ENCODE measurements at places on chromosomes 6 and 20.
A peak's percentile ranks its signal among the peaks of the same experiment; 100 is the strongest.

DNA sequence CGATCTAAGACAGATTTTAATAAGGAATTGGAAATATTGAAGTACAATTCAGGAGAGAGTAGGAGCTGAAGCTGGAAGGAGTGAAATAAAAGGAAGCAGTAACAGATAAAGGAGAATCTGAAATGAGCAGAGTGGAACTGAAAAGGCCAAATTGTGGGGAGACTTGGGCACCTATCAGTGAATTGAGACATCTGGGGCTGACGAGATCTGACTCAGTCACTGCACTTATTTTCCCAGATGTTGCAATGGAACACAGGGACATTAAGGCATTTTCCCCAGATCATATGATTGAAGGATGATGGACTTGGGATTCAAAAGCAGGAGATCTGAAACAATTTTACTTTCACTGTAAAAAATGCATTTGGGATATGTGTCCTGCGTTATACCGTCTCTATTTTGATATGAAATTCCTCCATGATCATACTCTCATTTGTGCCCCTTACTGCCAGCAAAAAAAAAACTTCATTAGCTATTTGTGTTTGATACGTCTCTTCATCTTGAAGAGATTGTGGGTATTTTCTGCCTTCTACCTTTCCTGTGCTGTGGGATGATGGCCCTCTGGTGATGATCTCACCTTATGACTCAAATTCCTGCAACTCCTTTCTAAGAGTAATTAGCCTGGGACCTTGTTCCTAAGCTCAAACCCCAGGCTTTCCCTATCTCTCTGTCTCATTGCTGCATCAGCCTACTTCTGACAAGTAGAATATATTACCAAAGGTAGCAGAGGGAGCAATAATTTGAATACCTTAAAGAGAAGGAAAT lies 278.5 kb upstream of the MAN1A1 start:
- DNase-seq, result no peak

DNA sequence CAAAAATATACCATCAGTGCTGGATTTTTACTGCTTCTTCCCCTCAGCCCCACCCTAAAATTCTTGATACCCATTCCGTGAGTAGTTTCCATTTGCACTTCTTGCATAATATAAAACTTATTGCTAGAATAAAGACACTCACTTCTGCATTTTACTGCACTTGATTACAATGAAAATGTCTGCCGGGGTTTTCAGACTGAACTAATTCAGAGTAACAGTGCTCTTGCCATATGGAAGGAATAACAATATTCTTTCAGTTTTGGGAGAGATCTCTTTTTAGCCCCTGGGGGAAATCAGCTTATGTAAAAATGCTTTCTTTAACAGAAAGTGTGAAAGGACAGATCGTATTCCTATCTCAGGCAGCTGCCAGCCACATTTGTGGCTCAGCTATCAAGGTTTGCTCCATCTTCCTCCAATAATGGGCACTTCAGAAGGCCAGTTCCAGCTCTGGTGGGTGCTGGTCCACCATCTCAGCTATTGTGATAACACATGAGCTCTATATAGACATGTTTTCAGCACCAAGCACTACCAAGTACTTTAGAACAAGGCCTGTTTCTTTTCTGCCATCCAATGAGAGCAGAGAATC lies 8.9 kb downstream of the SMLR1 start:
- DNase-seq, result no peak

DNA sequence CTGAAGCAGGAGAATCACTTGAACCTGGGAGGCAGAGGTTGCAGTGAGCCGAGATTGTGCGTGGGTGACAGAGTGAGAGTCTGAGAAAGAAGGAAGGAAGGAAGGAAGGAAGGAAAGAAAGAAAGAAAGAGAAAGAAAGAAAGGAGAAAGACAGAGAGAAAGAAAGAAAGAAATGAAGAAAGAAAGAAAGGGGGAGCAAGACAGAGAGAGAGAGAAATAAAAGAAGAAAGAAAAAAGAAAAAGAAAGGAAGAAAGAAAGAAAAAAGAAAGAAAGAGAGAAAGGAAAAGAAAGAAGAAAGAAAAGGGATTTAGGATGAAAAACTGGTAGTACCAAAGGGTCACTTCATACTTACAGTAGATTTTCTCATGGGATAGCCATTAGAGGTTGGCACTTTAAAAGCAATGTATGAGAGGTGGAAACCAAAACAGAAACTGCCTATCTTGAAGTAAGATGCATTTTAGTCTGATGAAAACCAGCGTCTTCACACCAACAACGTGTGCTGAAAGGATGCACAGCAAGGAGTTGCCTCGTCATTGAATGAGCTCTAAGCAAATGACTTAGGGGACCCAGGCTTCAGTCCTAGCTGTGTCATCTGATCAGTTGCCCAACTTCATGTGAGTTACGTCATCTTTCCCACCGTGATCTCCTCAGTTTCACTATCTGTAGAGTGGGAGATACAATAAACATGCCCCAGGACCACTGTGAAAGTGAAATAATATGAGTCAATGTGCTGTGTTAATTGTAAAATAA lies 133.9 kb upstream of the NEDD9 start:
- DNase-seq, result no peak

DNA sequence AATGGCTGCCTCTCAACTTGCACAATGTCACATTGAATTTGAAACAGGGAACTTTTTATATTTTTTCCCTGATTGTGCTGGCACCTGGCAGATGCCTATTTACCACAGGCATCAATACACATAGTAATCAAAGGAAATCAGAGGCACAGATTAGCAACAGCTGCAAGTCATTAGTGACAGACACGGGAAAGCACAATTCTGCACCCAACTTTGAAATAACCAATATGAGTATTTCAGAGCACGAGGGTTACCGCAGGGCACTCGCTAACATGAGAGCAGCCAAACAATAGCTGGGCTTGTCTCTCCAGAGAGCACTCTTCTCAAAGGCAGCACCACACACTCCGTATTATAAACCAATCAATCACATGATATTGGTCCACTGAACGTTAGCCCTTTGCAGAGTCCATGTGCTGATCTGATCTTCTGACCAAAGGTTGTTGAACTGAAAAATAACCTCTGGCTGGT lies 149.5 kb downstream of the RNF144B start:
- no peak for DNase-seq

GRCh38 chr6:140554421-140554820 lies 1180.0 kb upstream of the CITED2 start:
- DNase-seq, result no peak

- no peak for DNase-seq
These were observed 7.7 kb downstream of the RALY start for GRCh38 chr20:34001378-34001777.

GRCh38 chr20:1509237-1509636 lies 18.0 kb upstream of the SIRPB2 start:
- no peak for DNase-seq

GRCh38 chr6:116280161-116280932 lies 617 bp upstream of the TSPYL1 start:
- DNase-seq, result no peak

- peak; percentile 42 for DNase-seq
These were observed 67.9 kb downstream of the KIF13A start for GRCh38 chr6:17919496-17919895.

DNA sequence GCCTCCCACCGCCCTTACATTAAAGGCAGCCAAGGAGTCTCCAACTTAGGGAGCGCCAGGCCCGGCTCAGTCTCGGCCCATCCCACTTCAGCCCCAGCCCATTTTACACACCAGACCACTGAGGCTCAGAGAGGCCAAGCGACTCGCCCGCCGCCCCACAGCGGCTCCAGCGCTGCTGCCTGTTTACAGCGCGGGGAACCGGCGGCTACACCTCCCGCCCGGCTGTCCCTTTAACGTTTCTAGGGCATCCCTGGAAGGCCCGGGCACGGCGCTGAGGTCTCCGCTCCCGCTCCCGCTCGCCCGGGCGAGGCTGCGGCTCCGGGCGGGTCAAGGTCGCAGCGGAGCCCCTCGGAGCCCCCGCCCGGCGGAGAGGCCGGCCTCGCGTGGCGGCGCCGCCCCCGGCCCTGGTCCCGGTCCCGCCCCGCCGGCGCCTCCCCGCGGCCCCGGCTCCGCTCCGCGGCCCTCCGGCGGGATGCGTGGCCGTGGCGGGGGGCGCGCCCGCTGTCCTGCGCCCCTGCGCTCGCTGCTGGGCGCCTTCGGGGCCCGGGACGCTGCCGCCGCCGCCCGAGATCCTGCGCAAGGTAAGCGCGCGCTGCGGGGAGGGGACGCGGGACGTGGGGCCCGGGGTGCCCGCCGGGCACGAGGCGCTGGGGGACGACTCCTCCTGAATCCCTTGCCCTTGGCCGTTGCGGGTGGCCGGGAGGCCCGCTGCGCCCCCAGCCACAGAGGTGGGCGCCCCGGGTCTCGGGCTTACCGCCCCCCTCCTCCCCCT lies 27.1 kb upstream of the PHACTR3 start:
- DNase-seq, result no peak

- DNase-seq, result no peak
These were observed 2.5 kb upstream of the SLC44A4 start for GRCh38 chr6:31881136-31881859.

GRCh38 chr6:101522254-101522653 lies 128.7 kb downstream of the GRIK2 start:
- no peak for DNase-seq

DNA sequence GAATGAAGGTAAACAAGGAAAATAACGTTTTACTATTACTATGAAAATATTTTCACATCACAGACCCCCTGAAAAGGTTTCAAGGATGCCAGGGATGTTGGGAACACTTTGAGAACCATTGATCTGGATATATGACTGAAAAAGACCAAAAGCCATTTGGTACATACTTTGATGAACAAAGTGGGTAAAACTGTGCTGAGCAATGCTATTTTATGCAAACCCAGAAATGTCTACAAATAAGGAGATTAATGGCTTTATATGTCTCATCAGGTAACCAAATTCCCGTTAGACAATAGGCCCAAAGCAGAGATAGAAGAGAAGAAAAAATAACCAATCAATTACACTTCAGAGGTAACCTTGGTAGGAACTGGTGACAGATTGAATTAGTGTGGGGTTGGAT lies 101.4 kb upstream of the CNKSR3 start:
- DNase-seq, result no peak

- no peak for DNase-seq
These were observed 29.3 kb upstream of the EMILIN3 start for GRCh38 chr20:41395667-41396664.

GRCh38 chr20:54103762-54104600 lies 33.6 kb upstream of the BCAS1 start:
- DNase-seq, result no peak

- DNase-seq, result no peak
These were observed 256.2 kb downstream of the EPHA7 start for GRCh38 chr6:93163146-93163545.

DNA sequence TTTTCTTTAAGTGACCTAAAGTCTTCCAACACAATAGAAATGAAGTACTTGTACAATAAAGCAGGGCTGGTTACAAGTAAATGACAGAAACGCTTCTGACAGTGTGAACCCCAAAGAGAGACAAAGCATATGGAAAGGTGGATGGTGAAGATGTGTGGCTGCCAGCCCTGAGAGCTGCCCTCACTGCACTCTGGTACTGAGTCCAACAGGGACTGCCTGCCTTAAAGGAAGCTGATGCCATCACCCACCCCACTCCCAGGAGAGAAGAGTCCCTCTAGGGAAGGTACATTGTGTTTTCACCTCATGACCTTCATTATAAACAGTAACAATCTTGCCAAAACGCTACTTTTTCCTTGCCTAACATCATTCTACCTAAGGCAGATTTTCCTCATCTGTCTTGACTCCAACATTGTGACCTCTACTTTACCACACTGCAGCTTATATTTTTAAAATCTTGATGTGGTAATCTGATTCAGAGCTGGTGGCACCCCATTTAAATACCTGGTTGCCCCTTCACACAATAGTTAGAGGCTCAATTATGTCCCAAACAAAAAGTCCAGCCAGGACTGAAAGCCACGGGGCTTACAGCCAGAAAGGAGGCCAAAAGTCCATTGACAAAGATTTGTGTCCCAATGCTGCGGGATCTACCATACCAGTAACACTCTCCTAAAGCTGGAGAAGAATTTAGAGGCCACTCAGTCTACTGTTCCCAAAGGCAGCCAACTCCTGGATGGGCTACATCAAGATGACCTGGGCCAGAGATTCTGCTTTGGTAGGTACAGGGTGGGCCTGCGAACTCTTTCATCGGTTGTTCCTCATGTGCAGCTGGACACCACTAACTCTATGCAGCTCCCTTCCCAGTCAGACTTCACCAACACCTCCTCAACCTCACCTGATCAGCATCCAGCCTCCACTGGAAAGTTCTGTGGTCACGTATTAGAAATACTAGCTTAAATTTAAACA lies 4.4 kb downstream of the APMAP start:
- no peak for DNase-seq

- no peak for DNase-seq
These were observed 90.9 kb downstream of the DTD1 start for GRCh38 chr20:18678549-18679419.

All from left ventricle myocardium inferior (tissue), 1 donor.